HAP-1 (cell line): ENCODE measurements at places on chromosomes 13 and 19.
A peak's percentile ranks its signal among the peaks of the same experiment; 100 is the strongest.

GRCh38 chr19:35085947-35086346 lies 29.7 kb upstream of the FXYD3 start:
- no peak for DNase-seq

DNA sequence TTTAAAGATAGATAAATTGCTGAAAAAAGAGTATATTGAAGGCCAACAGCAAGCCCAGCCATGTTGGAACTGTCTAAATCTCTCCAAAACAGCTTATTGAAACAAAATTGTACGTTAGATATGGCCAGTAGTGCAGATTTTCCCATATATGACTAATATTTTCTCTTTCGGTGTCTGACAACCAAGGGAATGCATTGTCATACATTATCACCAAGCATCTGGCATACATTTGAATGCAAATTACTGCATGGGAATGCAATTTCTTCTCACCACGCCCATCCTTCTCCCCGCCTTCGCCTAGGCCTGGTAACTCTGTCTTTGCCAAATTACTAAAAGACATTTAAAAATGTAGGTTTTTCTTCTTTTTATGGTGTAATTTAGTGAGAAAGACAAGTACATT lies 32.5 kb upstream of the IRS2 start:
- no peak for DNase-seq

GRCh38 chr13:30020726-30021312 lies 170.4 kb upstream of the UBL3 start:
- no peak for DNase-seq

GRCh38 chr13:112635323-112635722 lies 47.4 kb upstream of the TUBGCP3 start:
- DNase-seq: no peak

DNA sequence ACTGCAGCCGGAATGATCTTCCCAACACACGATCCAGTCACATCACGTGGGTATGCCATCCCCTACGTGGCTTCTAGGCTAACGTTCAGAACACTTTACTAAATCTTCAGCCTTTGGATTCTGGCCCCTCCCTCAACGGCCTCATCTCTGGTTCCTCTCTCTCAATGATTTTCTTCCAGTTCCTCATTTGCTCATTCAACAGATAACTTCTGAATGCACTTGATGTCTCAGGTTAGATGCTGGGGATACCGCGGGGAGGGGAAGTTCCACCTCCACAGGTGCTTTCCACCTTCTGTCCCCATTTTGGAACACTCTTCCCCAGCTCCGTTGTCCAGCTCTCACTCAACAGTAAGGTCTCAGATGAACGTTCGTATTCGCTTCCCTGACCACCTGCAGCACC lies 66.1 kb downstream of the ATP7B start:
- DNase-seq: no peak

GRCh38 chr13:50208826-50209335 lies 193.6 kb downstream of the KCNRG start:
- peak; percentile 21 for DNase-seq

DNA sequence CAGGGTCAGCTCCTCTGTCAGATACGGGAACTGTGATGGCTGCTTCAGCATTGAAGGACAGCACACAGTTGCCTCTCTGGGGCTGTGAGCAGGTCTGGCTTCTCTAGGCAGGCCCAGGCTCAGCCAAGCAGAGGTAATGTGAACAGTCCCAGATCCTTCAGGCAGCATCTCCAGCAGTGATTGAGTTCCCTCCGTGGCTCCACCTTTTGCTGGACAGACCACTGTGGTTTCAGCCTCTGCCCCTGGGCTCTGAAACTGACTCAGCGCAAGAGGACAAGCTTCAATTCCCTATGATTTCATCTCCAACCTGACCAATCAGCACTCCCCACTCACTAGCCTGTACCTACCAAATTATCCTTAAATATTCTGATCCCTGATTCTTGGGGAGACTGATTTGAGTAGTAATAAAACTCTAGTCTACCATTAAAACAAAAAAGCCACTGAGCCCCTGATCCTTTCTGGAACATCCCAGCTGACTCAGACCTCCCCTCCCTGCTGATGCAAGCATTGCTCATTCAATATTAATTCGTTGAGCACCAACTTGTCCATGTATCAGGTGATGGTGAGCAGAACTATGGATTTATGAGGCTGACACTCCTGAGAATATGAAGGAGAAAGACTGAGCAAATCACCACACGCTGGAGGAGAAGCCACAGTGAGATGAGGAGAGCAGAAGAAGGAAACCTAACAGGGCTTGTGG lies 16.7 kb downstream of the GSX1 start:
- DNase-seq: no peak

DNA sequence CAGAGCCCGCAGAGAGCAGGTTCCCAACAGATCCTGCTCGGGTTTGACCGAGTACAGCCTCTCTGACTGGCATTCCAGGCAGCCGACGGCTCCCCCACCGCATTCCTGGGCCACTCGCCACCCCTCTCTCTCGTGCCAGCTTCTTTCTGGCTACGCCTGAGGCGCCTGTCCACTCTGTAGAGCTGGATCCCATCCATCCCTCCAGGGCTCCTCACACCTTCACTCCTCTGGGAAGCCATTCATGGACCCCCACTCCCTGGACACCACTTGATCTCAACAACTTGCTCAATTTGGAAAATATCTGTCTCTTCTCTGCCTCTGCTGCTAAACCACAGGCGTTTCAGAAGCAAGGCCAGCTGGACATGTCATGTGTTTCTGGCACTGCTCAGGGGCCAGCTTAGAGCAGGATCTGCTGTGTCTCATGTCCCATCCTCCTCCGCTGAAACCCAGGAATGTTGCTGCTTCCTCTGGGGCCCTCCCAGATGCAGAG lies 30.6 kb upstream of the ATP1A3 start:
- DNase-seq: no peak

DNA sequence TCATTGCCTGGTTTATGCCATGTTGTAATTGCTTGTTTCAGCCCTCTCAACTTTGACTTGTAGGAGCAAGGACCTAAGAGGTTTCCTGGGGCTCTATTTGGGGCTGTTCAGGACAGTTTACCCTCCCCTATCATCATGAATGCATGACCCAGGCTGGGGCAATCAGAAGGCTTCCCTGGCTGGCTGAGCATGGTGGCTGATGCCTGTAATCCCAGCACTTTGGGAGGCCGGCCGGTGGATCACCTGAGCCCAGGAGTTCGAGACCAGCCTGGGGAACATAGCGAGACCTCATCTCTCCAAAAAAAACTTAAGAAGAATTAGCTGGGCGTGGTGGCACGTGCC lies 6.1 kb upstream of the LSM4 start:
- DNase-seq: no peak

DNA sequence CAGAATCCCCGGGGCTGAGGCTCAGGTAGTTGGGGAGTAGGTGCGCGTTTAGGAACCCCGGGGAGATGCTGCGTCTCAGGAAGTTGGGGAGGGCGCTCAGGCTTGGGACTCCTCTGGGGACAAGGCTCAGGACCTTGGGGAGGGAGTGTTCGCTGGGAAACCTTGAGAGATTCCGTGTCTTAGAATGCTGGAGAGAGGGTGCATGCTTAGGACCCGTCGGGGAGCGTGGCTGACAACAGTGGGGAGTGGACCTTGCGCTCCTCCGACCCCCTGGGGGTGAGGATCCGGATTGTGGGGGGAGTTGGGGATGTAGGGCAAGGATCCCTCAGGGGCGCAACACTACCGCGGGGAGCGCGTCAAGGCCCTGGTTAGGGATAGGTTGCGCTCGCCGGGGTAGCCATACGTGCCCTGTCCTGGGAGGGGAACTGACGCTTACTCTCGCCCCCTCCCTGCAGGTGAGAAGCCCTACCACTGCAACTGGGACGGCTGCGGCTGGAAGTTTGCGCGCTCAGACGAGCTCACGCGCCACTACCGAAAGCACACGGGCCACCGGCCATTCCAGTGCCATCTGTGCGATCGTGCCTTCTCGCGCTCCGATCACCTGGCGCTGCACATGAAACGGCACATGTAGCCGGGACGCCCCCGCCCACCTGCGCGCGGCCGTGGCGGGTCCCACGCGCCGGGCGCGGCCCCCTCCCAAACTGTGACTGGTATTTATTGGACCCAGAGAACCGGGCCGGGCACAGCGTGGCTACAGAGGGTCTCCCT lies 2.0 kb downstream of the KLF2 start:
- no peak for DNase-seq

DNA sequence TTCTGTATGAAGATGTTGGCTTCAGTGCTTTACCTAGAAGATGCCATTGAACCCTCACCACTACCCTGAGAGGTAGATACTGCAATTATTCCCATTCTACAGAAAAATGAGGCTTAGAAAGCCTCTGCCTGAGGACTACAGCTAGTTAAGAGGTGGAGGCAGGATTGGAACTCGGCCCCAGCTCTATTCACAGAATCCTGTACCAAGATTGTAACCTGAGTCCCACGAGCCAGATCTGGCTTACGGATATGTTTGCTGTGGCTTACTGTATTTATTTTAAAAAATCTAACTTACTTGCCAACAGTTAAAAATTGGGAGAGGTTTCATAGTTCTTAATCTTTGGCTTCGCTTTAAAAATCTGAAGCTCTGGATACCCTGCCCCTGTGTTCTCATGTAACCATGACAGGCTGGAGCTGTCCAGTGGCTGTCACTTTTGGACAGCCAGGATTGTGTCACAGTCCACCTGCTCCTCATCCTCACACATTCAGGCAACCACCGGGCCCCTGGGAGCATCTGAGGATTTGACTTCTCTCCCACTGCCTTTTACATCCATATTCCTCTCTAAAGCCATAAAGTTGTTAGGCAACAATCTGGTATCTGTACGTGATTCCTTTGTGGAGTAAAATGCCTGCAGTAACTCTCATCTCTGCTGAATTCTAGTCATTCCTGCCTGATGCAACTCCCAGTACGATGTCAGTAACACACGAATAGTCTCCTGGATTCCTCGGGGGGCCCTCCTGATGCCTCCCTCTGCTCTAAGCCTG lies 160.8 kb upstream of the SERP2 start:
- no peak for DNase-seq

DNA sequence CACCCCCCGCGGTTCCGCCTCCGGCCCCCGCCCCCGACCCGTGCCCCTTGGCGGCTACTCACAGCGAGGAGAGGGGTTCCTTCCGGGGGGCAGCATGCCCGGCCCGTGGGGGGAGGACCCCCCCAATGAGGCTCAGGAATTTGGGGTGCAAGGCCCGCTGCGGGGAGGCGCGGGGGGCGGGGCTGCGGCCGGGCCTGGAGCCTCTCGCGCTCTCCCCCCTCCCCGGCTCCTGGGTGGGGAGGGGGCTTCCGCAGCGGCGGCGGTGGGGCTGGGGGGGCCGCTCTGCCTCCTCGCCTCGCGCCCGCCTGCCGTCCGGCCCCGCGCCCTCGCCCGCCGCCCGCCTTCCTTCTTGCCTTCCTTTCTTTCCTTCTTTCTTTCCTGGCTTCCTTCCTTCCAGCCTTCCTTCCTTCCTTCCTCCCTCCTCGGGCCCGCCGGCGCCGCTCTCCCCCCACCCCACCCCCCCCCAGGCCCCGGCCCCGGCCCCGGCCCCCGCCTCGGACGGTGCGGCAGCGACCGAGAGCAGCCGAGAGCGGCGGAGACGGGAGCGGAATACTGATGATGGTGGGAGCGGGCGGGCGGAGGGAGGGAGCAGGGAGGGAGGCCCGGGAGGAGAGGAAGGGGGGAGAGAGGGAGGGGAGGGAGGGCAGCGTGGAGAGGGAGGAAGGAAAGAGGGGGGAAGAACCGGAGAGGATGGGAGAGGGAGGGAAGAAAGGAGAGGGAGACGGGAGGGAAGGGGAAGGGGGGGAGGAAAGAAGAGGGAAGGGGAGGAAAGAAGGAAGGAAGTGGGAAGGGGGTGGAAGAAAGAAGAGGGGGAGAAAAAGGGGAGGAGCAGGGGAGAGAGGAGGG lies at the start of gene LRRC4B:
Gene LRRC4B (minus strand): TSS at position 554 of the 846 bp plus-strand sequence. CDS start 19,597 bp downstream, outside the sequence.
- no peak for DNase-seq

DNA sequence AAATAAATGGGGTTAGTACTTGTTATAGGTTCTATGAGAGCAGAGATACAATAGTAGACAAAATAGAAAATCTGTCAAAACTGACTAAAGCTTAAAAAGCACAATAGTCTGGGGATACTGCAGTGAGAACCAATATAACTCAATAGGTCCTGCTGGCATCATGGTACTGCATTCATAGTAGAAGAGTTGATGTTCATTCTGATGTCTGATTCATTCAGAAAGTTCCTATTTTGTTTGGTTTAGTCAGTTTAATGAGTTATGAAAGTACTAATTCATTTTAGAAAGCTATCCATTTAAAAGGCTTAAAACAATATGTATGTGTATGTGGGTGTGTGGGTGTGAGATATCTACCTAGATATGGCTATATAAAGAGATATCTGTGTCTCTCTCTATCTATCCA lies 152.8 kb downstream of the LHFPL6 start:
- no peak for DNase-seq

DNA sequence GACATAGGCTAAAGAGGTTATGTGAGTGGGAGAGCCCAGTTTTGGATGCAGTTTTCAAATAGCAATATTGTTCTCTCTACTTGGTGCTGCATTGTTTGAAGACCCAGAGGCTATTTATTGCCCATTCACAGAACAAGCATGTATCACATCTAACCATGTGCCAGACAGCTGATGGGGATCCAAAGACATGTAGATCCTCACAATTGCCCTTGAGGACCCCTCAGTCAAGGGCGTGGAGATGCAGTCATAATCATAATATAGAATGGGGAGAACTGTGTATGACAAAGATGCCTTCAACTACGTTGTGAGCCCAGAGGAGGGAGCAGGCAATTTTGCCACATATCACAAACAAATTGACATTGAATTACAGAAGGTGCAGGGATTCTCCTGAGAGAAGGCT lies 70.5 kb downstream of the NHLRC3 start:
- DNase-seq: no peak

GRCh38 chr13:78046331-78046730 lies 127.7 kb upstream of the EDNRB start:
- no peak for DNase-seq

GRCh38 chr13:56515441-56515840 lies 625.3 kb upstream of the PRR20A start:
- no peak for DNase-seq

DNA sequence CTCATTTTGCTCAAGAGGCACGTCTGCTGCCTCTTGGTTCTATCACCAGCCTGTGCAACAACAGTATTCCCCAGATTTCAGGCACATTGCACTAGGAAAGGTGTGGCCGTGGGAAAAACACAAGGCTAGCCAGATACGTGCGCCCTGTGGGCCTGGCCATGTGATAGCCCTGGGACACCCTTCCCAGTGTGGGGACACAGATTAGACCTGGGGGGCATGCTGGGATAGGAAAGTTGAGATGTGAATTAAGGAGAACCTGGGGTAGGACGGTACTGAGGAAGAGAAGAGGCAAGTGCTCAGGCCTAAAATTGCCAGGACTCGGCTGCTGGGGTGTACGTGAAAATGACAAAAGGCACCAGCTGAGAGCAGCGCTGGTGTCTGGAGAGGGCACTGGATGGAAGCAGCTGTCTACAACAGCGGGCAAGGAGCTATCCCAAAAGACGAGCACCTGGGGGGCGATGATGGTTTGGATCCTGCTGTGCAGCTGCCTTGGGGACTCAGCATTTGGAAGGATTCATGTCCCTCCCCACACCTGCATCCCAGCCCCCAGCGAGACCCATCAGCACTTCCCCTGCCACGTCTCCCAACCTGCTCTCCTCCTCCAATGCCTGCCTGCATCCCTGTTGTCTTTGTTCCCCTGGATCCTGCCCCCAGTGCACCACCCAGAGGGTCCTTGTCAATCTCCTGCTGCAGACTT lies 54.3 kb downstream of the GGACT start:
- DNase-seq: no peak

GRCh38 chr19:47411101-47411500 lies 8.2 kb downstream of the MEIS3 start:
- DNase-seq: no peak
